Stimulated activated CD8-positive, alpha-beta memory T cell treated with anti-CD3 and anti-CD28 coated beads, Interleukin-7, amount 100 ng/mL, for 24 hours (primary cell): ENCODE measurements at places on chromosomes 16 and 17.

- no peak for DNase-seq
Measured at GRCh38 chr17:67884741-67885140, 59.4 kb downstream of the BPTF start.

DNA sequence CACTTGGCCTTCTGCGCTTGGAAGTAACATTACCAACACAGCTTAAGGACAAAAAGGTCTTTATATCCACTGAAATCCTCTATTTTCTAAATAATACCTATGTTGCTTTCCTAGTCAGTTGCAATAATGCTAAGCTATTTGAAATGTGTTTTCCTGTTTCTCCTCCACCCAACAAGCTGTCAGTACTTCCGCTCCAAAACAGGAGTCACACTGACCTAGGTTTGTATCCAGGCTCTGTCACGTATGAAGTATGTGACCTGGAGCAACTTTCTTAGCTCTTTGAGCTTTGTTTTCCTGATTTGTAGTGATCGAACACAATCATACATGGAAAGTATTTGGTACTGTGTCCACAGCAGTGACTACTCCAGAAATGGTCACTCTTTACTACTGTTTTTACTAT is 24.3 kb upstream of the MYLK3 start:
- DNase-seq, result no peak

DNA sequence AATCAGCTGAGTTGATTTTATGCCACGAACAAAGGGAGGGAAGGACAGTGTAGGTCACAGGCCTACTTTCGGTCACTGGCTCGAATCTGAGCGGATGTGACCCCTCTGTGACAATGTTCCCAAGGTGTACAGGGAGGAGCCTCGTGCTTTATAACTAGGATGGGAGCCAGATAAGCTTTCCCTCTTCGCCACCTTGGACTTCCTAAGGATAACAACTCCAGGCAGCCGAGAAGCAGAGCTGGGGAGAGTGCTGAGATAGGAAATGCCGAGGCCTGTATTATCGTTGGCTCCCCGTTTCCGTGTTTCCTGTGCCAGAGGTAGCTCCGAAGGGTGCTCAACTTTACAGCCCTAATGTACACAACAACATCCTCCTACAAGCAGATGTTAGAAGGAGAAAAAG is 217.8 kb upstream of the IRX3 start:
- DNase-seq, result no peak

DNA sequence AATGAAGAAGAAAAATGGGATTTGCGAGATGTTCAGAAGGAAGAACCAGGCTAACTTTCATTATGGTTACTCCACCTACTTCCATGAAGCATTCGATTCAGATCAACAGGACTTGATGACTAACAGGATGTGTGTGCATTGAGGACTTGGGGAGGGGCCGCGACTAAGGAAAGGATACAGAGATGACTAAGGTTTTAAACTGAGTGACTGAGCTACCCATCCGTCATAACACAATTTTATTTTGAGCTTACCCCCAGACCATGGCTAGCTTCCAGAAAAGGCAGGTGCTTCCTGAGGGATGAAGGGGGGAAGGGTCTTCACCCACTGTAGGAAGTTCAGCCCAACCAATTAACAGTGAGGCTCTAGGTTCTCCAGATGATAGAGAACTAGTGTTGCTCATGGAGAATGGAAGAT is 2.5 kb upstream of the CDYL2 start:
- DNase-seq, result peak; percentile 24
